Cardiac fibroblast (primary cell): ENCODE measurements at places on chromosomes 12 and 14.

- peak; percentile 84 for DNase-seq
Measured at GRCh38 chr12:132761032-132761920, at the start of gene ANKLE2. TSS of gene ANKLE2 (minus strand) at chr12:132761832. CDS start at chr12:132761798, 34 bp downstream.

DNA sequence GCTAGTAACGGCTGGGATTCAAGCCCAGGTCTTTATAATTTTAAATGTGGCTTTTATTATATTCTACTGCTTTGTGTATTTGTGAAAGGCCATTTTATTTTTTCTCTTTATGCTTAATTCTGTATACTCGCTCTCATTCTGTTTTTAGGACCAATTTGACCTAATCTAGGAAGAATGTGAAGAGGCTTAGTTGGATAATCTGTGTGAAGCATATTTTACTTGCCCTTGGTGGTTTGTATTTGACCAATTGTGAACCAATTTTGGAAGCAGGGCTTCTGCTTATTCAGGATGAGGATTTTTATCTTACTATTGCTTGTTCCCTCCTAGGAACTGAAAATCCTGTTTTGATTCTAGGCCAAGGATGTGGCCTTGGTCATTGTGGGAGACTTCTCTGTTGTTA lies 113.1 kb downstream of the TTC6 start:
- DNase-seq: no peak

DNA sequence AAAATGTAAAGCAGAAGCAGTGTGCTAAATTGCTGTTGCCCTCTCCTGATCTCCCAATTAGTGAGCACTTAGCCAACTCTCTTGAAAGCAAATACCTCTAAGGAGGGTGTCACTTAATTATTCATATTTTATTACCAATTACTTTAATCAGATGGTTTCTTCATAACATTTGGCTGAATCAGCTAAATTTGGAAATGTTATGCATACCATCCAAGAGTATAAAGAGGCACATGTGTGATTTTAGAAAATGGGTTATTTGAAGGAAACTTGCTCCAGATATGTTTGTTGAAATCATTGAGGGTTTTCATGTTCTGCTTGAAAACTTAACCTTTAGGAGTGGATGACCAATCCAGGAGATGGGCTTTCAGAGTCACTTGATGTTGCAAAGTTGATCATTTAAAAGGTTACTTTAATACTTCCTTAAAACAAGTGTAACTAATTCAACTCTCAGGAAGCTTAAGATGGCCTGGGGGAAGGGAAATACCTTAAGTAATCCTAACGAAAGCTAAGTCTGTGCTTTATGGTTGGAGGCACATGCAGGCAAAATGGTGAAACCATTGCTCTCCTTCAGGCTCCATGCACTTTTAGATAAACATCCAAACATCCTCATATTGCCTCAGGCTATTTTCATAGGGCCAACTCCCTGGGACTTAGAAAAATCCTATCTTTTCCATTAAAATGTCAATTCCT lies 434.5 kb downstream of the MDGA2 start:
- no peak for DNase-seq

GRCh38 chr14:76720382-76720813 lies 40.9 kb upstream of the VASH1 start:
- DNase-seq: peak; percentile 44

DNA sequence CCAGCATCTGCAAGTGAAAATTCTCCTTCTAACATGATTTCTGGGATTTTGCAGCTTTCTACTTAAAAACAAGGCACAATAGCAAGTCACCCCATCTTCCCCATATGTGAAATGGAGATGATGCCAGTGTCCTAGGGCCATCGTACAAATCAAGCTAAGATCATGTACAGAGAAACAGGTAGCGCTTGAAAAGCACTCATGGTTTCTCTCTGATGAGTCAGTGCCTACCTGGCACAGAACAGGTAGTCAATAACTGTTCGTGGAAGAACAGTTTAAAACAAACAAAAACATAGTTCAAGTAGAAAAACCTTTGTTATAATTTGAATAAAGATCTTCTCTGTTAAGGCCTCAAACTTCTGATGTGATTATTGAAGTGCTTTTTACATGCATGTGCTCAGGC lies 46.9 kb downstream of the RAD52 start:
- no peak for DNase-seq
